ENCODE measurements at places on chromosomes 5 and 9. TPM values are rescaled to one million over a fixed set of nuclear protein-coding genes. Genes with fewer than 3 reads are reported as not detected.

Gene NR2F1-AS1
- total RNA-seq: 6.4 TPM

Gene DPYSL3
- 38.6 TPM for total RNA-seq

Gene CATSPER3
- total RNA-seq: 0.34 TPM

Gene BICD2
- 42.3 TPM for total RNA-seq

Gene SMIM33
- total RNA-seq: not detected

Gene PCDHGB4
- 4.1 TPM for total RNA-seq

Gene EIF4EBP3
- 24.9 TPM for total RNA-seq

Gene LCN2
- not detected for total RNA-seq

Gene MRPS27
- 47.9 TPM for total RNA-seq
